ENCODE measurements at places on chromosomes 2 and 18. TPM values are rescaled to one million over a fixed set of nuclear protein-coding genes. Genes with fewer than 3 reads are reported as not detected.

Gene CHRNG
- not detected for total RNA-seq

DNA sequence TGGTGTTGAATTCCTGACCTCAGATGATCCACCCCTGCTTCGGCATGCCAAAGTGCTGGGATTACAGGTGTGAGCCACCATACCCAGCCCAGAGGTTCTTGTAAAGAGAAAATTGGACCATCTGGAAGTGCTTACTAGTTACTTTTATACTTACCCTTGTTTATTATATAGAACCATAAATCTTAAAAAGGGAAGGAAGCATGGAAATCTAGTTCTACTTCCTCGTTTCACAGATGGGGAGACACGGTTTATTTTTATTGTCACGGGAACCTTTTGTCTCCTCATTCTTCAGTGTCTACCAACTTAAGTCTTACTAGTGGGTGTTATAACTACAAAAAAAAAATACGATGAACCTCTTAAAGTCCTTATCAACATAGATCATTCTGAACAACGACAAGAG, 45.8 kb upstream of the PDK1 start:
- no peak for DNase-seq

- no peak for DNase-seq
Observed at GRCh38 chr18:37440206-37440605, 125.4 kb downstream of the CELF4 start.

Gene STARD6
- not detected for total RNA-seq

GRCh38 chr2:67694445-67694844, 297.3 kb downstream of the ETAA1 start:
- no peak for DNase-seq

GRCh38 chr2:2621855-2622254, 290.8 kb upstream of the MYT1L start:
- peak; percentile 85 for DNase-seq

GRCh38 chr2:26870585-26871095, 22.7 kb downstream of the DPYSL5 start:
- DNase-seq = no peak

Gene NYAP2
- total RNA-seq = not detected

Gene ZSWIM2
- total RNA-seq = not detected

- no peak for DNase-seq
Observed at GRCh38 chr18:74942319-74942910, 266.5 kb downstream of the PTGR3 start.

Gene HOXD8
- total RNA-seq = not detected

DNA sequence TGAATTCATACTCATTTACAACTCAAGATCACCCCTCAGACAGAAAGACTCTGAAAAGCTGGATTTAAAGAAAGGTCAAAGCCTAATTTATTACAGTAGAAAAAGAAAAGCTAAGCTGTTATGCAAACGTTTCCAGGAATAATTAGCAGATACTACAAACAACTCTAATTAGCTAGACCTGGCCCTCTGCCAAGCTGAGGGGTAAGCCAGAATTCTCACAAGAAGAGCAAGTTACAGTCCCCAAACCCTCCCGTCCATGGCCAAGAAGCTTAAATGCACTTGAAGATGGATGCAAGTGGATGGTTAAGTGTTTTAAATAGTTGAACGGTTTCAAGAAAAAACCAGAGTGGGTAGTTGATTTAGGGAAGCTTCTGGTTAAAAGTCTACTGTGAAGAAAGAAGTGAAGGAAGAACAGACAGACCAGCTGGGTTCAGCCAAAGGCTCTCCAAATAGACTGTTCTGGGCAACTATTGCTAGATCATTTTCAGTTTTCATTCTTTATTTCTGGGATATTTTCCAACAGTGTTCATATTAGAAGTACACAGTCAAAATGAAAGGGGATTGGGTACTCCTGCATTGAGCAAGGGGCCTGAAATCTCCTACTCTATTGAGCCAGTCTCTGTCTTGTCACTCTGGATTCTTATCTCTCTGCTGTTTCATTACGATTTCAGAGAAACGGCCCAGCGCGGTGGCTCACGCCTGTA, 4.8 kb downstream of the LMAN2L start:
- no peak for DNase-seq

DNA sequence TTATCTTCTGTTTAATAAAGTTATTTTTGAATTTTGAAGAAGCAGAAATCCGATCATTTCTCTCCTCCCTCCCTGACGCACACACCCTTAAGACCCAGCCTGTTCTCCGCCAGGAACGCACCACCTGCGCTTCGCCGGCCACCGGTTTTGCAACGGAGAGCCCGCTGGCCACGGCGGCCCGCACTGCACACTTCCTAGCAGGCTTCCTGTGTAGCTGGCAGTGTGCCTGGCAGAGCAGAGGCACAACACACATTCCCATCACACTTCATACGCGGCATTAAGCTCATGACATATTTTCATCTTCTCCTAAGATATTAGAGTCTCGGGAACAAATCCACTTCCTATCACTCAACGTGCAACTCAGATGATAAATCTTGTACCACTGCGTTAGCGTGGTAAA, 148.0 kb downstream of the HDAC4 start:
- no peak for DNase-seq

GRCh38 chr2:152242787-152243472, 67.4 kb upstream of the STAM2 start:
- DNase-seq = no peak

GRCh38 chr2:188285774-188286173, 5.9 kb upstream of the GULP1 start:
- no peak for DNase-seq

DNA sequence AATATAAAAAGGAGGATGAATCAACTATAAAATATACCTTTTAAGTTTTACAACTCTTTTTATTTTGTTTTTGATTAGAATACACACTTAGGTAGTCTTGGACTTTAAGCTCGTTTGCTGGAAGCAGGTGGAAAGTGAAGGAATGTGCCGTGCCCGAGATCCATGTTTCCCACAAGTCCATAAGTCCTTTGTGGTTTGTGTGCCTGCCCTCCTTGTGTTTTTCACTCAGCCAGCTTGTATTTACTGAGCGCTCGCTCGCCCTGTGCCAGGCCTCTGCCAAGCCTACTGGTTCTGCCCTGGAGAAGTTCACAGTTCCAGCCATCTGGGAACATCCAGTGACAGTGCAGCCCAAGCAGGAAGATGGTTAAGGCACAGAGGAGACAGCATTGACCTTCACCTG, 142.6 kb downstream of the MGAT5 start:
- no peak for DNase-seq

GRCh38 chr2:11758187-11758586, 11.8 kb downstream of the LPIN1 start:
- DNase-seq = no peak

Gene DYSF
- not detected for total RNA-seq

DNA sequence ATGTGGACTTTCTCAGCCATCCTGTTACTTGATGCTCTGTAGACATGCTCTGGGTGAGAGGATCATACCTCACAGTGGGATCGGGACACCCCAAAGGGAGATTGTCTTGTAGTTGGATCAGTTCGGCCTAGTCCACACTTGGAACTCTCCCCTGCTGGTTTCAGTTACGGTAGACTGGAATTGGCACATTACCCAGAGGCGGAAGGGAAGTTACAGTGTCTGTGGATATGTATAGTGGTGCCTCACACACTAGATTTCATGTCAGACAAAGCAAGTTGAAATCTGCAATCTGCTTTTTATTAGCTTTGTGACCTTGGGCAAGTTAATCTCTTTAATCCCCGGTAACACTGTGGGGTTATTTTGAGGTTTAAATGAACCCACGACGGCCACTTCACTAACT, 16.2 kb upstream of the CTAGE1 start:
- DNase-seq = no peak

DNA sequence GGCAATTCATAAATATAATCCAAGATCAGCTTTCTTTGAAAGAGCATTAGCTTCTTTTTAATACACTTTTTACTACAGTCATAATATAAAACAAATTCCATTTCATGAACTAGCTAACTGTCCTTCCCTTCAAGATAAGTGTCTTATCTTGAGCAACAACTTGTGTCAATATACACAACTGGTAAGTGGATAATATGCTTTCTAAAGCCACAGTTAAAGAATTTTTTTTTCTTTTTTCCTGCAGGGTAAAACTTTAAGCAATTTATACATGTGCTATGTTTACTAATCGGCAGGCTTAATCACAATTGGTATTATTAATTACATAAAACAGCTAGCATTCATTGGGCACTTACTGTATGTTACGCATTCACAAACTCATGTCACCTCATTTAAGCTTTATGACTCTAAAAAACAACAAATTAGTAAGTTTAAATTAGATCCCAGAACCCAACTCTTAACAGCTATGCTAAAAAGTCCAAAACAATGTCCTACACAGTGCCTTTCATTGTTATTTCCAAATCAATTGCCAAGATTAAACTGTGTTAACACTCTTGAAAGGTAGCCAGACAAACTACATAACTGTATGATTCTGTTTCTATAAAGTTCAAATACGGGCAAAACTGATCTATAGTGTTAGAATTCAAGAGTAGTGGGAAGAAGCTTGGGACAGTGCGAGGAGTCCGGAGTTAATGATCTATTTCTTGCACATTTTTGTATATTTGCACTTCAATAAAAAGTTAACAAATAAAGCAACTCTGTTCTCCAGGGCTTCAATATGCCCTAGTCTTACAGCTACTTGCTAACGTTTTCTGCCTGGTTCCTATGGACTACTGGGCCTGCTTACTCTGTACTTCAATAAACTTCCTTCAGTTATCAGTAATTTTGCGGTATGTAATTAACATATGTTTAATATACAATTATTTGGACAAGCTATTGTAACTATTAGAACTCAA, 6.0 kb downstream of the TXNL1 start:
- DNase-seq = no peak

Gene ANKRD29
- total RNA-seq = not detected

Gene SKA1
- total RNA-seq = 20.3 TPM

DNA sequence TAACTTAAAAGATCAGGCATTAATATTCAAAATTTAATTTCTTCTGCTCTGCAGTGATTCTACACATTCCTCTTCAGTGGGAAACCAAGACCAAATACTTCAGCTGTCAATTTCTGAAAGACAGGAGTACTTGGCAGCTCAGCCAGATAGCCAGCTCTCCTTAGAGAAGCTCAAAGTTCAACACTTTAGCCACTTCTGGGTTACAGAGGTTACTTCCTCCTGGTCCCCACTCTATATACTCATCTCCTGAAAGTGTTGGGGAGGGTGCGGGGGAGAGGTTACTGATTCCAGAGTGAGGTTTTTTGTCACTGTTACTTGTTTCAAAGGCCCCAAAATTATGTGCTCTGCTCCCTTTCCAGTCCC, 4.1 kb downstream of the CYTIP start:
- DNase-seq = peak; percentile 79

- DNase-seq = peak; percentile 58
Observed at GRCh38 chr2:10303181-10303693, 533 bp downstream of the HPCAL1 start.

Gene ASPRV1
- 0.71 TPM for total RNA-seq
